ENCODE measurements at places on chromosomes 7 and 10. TPM values are rescaled to one million over a fixed set of nuclear protein-coding genes. Genes with fewer than 3 reads are reported as not detected.

- no peak overlapping the region for H3K4me3 ChIP-seq
- no peak for DNase-seq
- H3K36me3 ChIP-seq, result no peaks in the 10 kb centered on the region
- no peaks in the 10 kb centered on the region for H3K4me1 ChIP-seq
These were observed 79.3 kb downstream of the WIPF3 start for GRCh38 chr7:29885626-29886025.

DNA sequence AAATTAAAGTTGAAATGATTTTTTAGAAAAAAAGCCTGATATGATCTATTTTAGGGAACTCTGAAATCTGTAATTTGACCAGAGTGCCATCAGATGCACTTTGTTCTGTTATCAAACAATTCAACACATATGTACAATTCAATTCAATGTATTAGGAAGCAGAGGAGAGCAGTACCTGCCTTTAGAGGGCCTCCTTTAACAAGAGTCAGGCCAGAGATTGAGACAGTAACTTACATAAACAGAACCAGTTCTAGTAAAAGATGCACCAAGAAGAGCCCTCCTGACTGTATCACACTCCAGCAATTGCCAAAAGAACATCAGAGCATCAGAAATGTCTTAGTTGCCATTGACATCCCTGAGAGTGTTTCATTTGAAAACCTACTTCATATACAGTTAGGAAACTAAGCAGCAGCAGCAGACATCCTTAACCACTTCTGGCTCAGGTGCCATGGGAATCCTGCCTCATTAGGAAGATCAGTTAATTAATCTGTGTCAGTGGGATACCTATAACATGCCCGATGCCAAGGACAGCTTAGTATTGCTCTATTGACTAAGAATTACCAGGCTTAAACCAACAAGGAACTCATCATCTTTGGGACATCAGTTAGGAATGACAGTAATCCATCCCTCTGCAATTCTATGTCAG is 1222.6 kb upstream of the LRRN3 start:
- H3K27me3 ChIP-seq, result no peaks in the 10 kb centered on the region
- H3K27ac ChIP-seq, result no peak overlapping the region
- no peak overlapping the region for H3K4me3 ChIP-seq

GRCh38 chr10:86269332-86269731 is 97.3 kb downstream of the GRID1 start:
- DNase-seq, result no peak
- H3K4me1 ChIP-seq, result no peaks in the 10 kb centered on the region
- no peaks in the 10 kb centered on the region for H3K36me3 ChIP-seq
- no peak overlapping the region for H3K27ac ChIP-seq

GRCh38 chr7:138979226-138979979 is 1.8 kb downstream of the KIAA1549 start:
- no peak for DNase-seq
- H3K27me3 ChIP-seq, result peaks cover 32% of the 10 kb centered on the region
- no peak overlapping the region for H3K4me3 ChIP-seq
- no peaks in the 10 kb centered on the region for H3K36me3 ChIP-seq

DNA sequence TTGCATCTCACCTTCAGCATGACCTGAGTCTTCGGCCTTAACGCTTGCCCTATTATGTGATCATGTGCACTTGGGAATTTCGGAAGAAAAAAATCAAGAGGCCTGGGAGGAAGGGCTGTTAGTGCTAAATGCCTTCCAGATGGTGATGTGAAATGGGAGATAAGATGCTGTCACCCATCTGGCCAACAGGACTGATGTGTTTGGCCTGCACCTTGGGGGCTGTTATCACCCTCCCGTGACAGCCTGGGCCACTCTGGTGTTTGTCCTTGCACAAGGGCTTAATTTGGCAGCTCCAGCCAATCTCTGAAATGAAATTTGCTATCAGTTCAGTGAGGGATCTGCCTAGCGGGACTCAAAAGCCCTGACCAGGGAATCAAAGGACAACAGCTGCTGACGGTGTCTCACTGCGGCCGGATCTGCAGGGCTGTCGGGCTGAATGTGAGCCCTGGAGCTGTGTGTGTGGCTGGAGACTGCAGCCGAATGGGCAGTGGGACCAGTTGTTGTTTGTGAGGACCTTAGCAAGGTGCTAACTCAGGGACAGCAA is 131.4 kb upstream of the BTBD16 start:
- H3K36me3 ChIP-seq, result no peaks in the 10 kb centered on the region
- no peak for DNase-seq
- H3K4me3 ChIP-seq, result no peak overlapping the region
- no peaks in the 10 kb centered on the region for H3K4me1 ChIP-seq
- no peaks in the 10 kb centered on the region for H3K27me3 ChIP-seq

GRCh38 chr10:113983552-113983951 is 60.1 kb upstream of the ADRB1 start:
- H3K27ac ChIP-seq, result no peak overlapping the region
- H3K4me3 ChIP-seq, result no peak overlapping the region
- peaks cover 7% of the 10 kb centered on the region for H3K4me1 ChIP-seq
- H3K27me3 ChIP-seq, result no peaks in the 10 kb centered on the region

GRCh38 chr7:42351316-42351935 is 114.4 kb upstream of the GLI3 start:
- no peaks in the 10 kb centered on the region for H3K27me3 ChIP-seq
- H3K4me3 ChIP-seq, result no peak overlapping the region
- H3K4me1 ChIP-seq, result no peaks in the 10 kb centered on the region

DNA sequence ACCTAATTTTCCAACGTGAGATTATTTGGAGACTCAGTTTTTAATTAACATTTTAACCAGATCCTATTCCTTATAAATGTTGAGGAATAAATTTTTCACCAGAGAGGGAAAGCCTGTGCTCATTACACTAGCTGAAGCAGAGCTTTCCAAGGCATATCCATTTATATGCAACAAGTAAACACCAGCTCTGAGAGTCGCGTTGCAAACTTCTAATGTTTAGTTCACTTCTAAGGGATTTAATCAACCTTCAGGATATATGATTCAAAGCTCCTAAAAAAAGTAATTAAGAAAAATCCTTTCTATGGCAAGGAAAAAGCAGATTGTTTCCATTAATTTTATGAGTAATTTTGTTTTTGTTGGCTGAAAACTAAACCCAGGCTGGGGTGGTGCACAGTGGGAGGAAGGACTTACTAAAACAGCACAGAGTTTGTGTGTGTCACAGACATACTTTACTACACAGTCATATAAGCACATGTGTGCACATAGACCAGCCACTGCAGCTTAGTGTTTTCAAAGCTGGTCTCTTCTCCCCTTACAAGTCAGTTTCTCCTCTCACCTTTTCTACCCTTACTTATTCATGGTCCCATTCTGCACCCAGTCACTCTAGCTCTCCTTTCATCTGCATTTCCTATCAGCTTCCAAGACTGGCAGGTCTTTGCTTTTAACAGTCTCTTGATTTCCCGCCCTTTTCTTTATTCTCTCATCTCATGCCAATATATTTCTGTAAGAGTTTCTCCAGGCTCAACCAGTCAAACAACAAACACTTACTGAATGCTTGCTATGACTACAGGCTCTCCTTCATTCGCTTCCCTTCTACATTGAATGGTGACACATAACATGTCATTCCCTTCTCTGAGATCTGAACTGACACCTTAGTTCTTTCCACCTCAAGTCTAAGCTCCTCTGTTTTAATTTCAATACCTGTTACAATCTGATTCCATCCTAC is 81.1 kb upstream of the FZD1 start:
- H3K36me3 ChIP-seq, result no peaks in the 10 kb centered on the region
- no peak for DNase-seq
- no peak overlapping the region for H3K4me3 ChIP-seq
- no peak overlapping the region for H3K27ac ChIP-seq

DNA sequence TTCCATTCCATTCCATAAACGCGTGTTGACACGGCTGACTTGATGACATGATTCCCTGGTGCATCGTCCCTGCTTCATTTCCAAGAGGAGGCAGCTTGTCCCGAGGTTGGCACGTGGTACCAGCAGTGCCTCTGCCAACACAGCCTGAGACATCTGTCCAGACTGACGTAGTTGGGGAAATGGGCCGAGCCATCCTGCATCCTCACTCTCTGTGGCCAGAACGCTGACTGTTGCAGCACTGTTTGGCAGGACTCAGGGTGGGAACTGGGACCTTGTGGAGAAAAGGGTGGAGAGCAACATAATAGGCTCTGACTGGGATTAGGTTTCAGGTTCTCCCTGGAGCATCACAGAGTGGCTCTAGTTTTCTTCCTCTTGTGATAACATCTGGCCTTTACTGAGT is 118.6 kb upstream of the BTBD16 start:
- H3K27ac ChIP-seq, result no peak overlapping the region
- no peak for DNase-seq
- no peak overlapping the region for H3K4me3 ChIP-seq
- H3K36me3 ChIP-seq, result no peaks in the 10 kb centered on the region
- H3K4me1 ChIP-seq, result no peaks in the 10 kb centered on the region

DNA sequence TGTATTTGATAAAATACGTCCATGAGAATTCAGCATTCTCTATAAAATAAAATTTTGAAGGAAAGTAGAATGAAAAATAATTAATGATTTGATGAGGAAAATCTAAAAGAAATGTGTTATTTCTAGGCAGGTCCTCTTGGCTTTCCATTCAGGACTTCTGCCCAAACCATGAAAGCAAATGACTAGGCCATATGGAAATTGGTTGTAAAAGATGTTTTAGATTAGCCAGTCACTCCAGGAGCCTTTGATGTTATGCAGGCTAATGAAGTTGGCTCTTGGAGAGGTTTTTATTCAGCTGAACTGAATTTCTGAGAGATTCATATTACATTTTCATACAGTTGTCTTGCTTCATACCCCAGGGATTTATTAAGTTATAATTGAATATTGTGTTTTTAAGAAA is 452.8 kb downstream of the SDK1 start:
- H3K4me1 ChIP-seq, result peaks cover 5% of the 10 kb centered on the region
- H3K27me3 ChIP-seq, result no peaks in the 10 kb centered on the region
- no peak overlapping the region for H3K4me3 ChIP-seq
- H3K36me3 ChIP-seq, result no peaks in the 10 kb centered on the region

DNA sequence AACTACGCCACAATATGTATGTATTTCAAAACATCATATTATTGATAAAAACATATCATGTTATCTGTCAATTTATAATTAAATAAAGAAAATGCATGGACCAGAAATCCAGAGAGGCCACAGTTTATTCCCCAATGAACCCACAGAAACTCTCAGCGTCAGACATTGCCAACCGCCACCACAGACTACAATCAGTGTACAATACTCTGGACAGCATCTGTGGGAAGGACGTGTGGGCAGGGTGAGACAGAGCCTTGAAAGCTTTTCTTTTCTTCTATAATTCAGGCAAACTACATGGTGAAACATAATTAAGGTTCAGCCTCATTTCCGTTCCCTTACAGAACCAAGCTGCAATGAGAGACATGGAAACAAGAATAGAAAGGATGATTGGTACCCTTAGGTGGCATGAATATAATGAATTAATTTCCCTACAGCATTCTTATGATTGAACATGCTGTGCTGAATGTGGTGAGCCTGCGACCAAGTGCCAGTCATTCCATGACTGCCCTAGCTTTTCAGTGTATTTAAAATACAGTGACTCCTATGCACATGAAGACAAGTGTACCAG is 909.3 kb downstream of the SORCS1 start:
- H3K27ac ChIP-seq, result no peak overlapping the region
- no peaks in the 10 kb centered on the region for H3K4me1 ChIP-seq

- no peak overlapping the region for H3K27ac ChIP-seq
- peaks cover 6% of the 10 kb centered on the region for H3K27me3 ChIP-seq
- DNase-seq, result no peak
- no peak overlapping the region for H3K4me3 ChIP-seq
- no peaks in the 10 kb centered on the region for H3K36me3 ChIP-seq
- H3K4me1 ChIP-seq, result peaks cover 14% of the 10 kb centered on the region
These were observed 102.5 kb downstream of the TRIL start for GRCh38 chr7:28855538-28856217.

- no peak for DNase-seq
- H3K27ac ChIP-seq, result no peak overlapping the region
- H3K36me3 ChIP-seq, result peaks cover 14% of the 10 kb centered on the region
- no peaks in the 10 kb centered on the region for H3K27me3 ChIP-seq
These were observed 79.7 kb downstream of the GALNT11 start for GRCh38 chr7:152105205-152105604.

GRCh38 chr7:18700147-18700546 is 204.6 kb downstream of the HDAC9 start:
- no peaks in the 10 kb centered on the region for H3K4me1 ChIP-seq
- no peak for DNase-seq
- no peak overlapping the region for H3K27ac ChIP-seq
- no peaks in the 10 kb centered on the region for H3K27me3 ChIP-seq
- no peaks in the 10 kb centered on the region for H3K36me3 ChIP-seq
- H3K4me3 ChIP-seq, result no peak overlapping the region

DNA sequence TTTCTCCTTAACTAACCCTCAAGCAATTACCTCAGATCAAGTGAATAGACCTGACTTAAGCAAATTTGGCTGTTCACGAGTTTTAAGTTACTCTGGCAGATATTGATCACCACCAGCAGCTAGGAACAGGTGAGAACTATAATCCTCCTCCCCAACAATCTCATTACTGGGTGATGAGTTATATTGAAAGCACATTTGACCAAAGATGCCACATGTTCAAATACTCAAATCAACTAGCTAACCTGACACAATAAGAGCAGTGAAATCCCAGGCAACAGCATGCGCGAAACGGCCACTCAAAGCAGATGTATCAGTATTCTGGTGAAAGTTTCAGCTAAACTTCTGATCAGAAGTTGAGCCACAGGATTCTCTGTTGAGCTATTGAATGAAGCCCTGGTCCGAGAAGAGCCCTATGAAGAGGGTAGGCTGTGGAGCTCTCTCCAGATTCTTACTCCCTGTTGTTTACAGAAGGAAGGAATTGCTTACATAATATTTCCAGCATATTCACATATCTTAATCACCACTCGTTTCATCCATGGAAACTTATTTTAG is 52.6 kb downstream of the CAV1 start:
- H3K27me3 ChIP-seq, result no peaks in the 10 kb centered on the region
- no peaks in the 10 kb centered on the region for H3K36me3 ChIP-seq
- no peak for DNase-seq
- H3K4me1 ChIP-seq, result peaks cover 14% of the 10 kb centered on the region

DNA sequence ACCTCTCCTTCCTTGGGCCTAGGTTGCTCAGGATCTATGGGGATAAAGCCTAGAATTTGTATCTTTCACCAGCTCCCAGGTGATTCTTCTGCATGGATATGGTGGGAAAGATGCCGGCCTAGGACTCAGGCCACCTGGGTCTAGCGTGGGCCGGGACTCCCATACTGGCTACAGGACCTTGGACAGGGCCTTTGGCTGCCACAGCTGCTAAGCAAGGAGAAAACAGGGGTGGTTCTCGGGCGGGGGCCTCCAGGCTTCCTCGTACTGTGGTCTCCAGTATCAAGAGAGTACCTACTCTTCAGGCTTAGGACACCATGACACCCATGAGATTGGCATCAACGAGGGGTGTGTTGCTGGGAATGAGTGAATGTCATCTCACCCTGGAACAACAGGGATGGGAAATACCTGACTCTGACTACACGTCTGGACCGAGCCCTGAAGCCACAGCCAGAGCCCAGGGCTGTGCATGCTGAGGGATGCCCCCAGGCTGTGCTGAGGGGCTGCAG is 120.3 kb upstream of the ADAM12 start:
- no peak overlapping the region for H3K4me3 ChIP-seq
- no peaks in the 10 kb centered on the region for H3K36me3 ChIP-seq
- DNase-seq, result no peak
- H3K27ac ChIP-seq, result no peak overlapping the region
- no peaks in the 10 kb centered on the region for H3K4me1 ChIP-seq
- no peaks in the 10 kb centered on the region for H3K27me3 ChIP-seq

KCNIP2 gene
- total RNA-seq, result 3.5 TPM

DOCK1 gene
- not detected for total RNA-seq

CELF2 gene
- 112 TPM for total RNA-seq

HTR7 gene
- total RNA-seq, result not detected

ARHGEF35 gene
- 4.2 TPM for total RNA-seq

Measured in B cell (primary cell).